Neural progenitor cell (in vitro differentiated cells): ENCODE measurements at places on chromosomes 2 and 18. TPM values are rescaled to one million over a fixed set of nuclear protein-coding genes. Genes with fewer than 3 reads are reported as not detected.

Gene FAM161A
- total RNA-seq: 19.6 and 23.3 TPM in 2 replicates

Gene SPHKAP
- total RNA-seq: 0.06 TPM in 1 of 2 replicates, not detected in the other

Gene UGT1A3
- total RNA-seq: not detected in 2 replicates

Gene CYP27C1
- 3.0 and 3.8 TPM in 2 replicates for total RNA-seq

Gene RTP5
- total RNA-seq: not detected in 2 replicates

Gene TXNDC2
- total RNA-seq: not detected in 2 replicates

Gene CCBE1
- total RNA-seq: 2.9 and 6.4 TPM in 2 replicates

Gene FAM237A
- not detected in 2 replicates for total RNA-seq

Gene WBP1
- total RNA-seq: 38.2 and 132 TPM in 2 replicates

Gene BCL2
- total RNA-seq: 4.2 and 4.9 TPM in 2 replicates

Gene DYNAP
- total RNA-seq: not detected in 2 replicates

Gene SIX2
- 0.12 TPM in 1 of 2 replicates, not detected in the other for total RNA-seq

GRCh38 chr18:24270937-24271380 lies 126.7 kb downstream of the OSBPL1A start:
- peak; percentile 46 for DNase-seq

DNA sequence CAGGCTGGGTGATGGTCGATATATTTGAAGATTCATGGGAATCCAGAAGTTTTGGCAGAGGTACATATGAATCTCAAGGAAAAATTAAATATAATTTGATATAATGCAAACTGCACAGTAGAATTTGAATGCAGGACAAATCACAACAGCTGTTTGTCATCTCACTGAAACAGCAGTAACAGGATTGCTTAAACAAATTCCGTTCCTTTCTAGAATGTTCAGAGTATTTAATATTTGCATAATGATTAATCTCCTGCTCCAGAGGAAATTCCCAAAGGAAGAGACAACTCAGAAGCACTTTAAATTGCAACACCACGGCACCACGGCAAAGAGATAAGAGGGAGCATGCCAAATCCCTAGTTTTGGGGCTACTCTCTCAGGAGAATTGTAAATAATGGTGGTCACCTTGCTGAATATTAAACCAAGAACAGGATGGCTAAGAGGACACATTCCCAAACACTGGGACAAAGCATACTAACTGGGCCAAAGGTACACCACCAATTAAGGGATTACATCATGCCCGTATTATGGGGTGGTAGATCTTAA lies 67.8 kb upstream of the MAP4K3 start:
- DNase-seq: no peak

DNA sequence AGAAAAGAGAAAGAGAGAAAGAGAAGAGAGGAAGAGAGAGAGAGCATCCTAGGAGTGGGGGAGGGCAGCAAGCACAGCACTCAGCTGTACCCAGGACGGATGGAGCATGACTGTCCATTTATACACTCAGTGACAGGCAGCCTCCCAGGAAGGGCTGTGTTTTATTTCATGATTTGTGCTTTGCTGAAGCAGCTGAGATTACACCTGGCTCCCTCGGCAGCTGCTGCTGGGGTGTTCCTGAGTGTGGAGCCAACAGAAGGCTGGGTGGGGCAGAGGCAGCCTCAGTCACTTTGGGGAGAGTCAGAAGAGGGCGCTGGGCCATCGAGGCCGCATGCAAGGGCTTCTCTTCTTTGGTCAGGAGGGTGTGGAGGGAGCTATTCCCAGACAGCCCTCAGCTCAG lies 47.8 kb upstream of the TEX51 start:
- no peak for DNase-seq

- peak; percentile 65 for DNase-seq
Measured at GRCh38 chr2:52976143-52976949, 791.3 kb upstream of the CHAC2 start.

DNA sequence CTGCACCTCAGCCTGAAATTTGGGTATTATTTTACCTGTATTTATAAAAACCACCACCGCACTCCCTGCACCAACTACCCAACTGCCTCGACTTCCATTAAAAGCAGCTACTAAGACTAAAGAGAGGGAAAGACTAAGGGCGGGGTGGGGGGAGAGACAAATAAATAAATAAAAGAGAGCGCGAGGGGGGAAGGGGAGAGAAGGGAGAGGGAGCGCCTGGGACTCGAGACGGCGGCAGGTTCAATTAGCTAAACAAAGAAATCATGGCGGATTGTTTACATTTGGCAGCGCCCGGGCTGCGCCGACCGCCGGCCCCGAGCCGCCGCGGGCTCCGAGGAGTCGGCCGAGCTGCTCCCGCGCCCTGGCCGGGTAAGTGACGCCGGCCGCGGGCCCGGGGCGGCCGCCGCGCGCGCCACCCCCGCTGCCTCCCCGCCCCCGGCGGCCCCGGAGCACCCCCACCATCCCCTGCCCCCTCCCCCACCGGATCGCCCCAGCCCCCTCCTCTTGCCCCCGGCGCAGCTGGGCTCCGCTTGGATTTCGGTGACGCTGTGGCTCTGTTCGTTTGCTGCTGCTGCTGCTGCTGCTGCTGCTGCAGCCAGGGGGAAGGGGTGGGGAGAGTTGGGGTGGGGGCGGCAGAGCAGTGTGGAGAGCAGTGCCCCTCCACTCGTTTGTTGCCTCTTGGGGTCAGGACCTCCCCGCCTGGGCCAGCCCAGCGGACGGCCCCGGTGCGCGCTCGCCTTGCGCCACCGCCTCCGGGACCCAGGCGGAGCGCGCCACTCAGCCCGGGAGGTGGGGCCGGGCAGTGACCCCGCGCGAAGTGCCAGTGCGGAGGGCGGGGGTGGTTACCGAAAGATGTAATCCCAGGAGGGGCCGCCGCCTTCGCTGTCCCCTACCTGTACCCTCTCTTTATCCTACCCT lies 187.2 kb upstream of the FANCL start:
- DNase-seq: peak; percentile 88

GRCh38 chr18:28342231-28342630 lies 165.3 kb upstream of the CDH2 start:
- DNase-seq: no peak

GRCh38 chr18:57882465-57882864 lies 79.3 kb upstream of the ATP8B1 start:
- DNase-seq: no peak

DNA sequence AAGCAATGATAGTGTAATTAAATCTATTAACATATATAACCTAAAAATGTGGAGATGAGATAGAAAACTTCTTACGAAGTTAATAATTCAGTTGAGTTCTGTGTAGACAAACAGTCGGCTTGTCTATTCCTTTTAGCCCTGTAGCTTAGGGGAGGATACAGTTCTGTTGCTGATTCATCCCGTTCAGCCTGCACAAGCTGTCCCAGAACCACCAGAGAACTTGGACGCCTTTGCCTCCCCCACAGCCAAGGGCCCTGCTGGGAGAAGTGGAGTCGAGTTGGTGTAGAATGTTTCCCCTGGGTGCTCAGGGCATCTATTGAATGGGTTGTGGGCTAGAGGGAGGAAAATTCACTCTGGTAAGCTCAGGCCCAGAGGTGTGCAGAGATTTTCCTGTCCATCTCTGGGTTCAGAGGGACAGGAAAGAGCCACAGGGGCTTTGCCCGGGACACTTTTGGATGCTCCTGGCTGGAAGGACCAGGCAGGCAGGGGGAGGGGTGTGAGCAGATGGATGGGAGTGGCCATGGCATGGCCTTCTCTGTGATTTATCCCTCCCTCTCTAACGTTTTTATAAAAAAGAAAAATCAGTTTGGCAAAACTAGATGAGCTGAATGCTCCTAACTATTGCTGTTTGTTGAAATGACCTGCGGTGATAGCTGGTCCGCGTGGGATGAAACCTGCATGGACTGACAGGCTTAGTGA lies 42.8 kb upstream of the GALR1 start:
- DNase-seq: no peak

- peak; percentile 85 for DNase-seq
Measured at GRCh38 chr2:27754138-27754588, 17.4 kb upstream of the MRPL33 start.

DNA sequence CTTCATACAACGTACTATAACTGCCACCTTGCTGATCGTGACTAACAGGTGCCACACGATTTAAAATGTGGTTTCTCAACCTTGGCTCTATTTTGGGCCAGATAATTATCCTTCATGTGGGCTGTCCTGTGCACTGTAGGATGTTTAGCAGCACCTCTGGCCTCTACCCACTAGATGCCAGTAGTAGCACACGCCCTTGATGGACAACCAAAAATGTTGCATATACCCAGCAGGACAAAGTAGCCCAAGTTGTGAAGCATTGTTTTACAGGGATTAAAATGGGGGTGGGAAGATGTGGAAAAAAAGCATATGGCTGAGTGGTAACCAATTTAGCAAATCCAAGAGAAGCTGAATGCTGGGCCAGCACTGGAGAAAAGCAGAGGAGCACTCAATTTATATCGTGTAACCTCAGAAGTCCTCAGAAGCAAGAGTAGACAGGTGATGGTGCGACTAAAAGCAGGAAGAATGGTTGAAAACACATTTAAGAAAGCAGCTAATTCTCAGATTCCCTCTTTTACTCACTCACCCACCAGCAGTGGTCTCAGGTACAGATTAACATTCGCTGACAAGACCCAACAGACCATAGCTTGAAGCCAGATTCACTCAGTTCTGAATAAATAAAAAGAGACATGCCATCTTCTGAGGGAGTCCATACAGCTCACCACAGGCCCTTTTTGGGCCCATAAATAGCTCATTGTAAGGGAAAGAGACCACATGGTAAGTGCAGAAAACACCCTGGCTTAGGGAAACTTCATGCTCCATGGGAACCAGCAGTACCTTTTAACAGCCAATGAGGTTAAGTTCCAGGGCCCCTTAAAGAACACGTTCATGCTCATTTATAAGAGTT lies 50.6 kb downstream of the RAPH1 start:
- peak; percentile 50 for DNase-seq

GRCh38 chr2:68739595-68740399 lies 5.2 kb downstream of the ARHGAP25 start:
- no peak for DNase-seq

DNA sequence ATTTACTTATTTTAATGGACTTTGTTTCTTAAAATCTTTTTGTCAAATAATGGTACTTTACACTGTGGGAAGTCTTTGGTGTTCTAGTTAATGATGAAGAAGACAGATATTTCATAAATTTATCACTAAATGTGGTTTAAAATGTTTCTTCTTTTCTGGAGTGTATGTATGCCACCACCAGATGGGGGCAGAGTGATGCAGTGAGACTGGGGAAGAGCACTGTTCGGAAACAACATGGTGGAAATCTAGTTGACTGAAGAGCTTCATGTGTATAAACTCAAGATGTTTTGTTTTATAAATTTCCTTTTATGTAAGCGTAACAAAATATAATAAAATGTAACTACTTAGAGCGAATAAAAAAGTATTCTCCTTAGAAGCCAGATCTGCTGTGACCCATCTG lies 195.1 kb downstream of the KCNE4 start:
- peak; percentile 19 for DNase-seq

DNA sequence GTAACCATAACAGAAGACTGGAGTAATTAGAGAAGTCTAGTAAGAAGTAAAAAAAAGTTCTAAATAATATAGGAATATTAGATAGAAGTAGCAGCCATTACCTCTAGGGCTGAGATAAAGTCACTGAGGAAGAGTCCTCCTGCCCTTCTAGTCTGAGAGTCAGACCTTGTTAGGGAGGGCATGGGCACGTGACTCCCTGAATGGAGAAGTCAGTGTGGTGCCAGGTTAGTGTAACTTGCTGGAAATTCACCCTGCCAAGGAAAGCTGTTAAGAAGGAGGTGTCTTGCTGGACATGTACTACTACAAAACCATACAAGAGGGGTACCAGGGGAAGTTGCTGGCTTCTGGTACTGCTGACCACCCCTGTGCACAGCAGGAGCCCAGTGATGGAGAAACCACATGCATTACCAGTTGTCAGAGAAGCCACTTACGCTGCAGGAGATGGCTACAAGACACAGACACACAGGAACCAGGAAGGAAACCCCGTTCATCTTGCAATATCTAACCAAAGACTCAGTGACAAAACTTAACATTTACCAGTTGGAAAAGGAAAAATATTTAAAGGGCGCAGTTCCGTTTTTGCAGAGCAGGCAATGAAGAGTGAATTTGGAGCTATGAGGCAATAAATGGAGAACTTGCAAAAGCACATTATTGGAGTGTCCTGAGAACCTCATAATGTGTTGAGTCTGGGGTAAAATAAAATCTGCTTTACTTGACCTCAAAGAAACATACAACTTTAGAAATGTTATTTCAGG lies 77.2 kb upstream of the TLK1 start:
- DNase-seq: no peak

DNA sequence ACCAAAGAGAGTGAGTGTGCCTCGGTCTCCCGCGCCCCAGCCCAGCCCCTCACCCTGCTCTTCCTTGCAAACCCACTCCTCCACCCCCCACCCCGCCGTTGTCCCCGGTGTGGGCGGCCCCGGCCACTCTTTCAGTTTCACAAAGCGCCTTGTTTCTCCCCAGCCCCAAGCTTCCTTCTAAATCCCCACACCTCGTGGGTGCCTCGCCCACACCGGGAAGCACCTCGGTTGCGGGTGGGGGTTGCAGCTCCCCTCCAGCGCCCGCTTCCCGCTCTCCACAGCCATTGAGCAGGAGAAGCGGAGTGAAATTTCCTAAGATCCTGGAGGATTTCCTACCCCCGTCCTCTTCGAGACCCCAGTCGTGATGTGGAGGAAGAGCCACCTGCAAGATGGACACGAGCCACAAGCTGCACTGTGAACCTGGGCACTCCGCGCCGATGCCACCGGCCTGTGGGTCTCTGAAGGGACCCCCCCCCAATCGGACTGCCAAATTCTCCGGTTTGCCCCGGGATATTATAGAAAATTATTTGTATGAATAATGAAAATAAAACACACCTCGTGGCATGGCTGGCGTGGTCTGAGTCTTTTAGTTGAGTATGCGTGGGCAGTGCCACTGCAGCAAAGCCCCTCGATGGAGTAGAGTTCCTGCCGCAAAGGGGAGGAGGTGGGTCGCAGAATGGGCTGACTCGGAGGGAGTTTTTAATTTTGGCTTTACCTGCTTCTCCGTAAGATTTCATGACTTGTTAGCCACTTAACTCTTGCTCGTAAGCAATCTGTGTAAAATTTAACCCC lies 848 bp downstream of the TMSB10 start:
- DNase-seq: peak; percentile 34

GRCh38 chr2:208315081-208315788 lies 49.2 kb downstream of the PIKFYVE start:
- no peak for DNase-seq

GRCh38 chr18:48869591-48869990 lies 81.2 kb downstream of the SMAD7 start:
- DNase-seq: no peak

DNA sequence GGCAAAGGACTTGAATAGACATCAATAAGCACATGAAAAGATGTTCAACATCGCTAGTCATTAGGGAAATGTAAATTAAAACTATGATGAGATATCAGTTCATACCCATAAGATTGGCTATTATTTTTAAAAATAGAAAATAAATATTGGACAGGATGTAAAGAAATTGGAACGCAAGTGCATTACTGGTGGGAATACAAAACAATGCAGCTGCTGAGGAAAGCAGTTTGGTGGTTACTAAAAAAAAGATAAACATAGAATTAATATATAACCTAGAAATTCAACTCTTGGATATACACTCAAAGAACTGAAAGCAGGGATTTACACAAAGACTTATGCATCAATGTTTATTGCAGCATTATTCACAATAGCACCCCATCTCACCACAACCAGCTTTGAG lies 174.5 kb upstream of the NDUFV2 start:
- DNase-seq: no peak

GRCh38 chr2:98216616-98217015 lies 129.6 kb upstream of the CNGA3 start:
- DNase-seq: no peak

- no peak for DNase-seq
Measured at GRCh38 chr2:29374823-29375222, 259.6 kb downstream of the CLIP4 start.
